Activated T-helper 2 cell treated with anti-CD3 and anti-CD28 coated beads, Interferon-gamma antibody, Interleukin-2, Interleukin-4, amounts not matched to agents 10 μg/mL and 5 μg/mL and 100 μg/mL, durations not matched to agents 14 hours and 24 hours and 36 hours (primary cell): ENCODE measurements at places on chromosomes 6 and 20.

- DNase-seq: no peak
Observed at GRCh38 chr6:148874698-148875293, 128.0 kb downstream of the UST start.

GRCh38 chr6:165571068-165571682 lies 91.9 kb downstream of the PDE10A start:
- no peak for DNase-seq

GRCh38 chr6:125598422-125598821 lies 151.0 kb upstream of the HEY2 start:
- no peak for DNase-seq

GRCh38 chr6:104858642-104859041 lies 1.1 kb downstream of the HACE1 start:
- DNase-seq: no peak

DNA sequence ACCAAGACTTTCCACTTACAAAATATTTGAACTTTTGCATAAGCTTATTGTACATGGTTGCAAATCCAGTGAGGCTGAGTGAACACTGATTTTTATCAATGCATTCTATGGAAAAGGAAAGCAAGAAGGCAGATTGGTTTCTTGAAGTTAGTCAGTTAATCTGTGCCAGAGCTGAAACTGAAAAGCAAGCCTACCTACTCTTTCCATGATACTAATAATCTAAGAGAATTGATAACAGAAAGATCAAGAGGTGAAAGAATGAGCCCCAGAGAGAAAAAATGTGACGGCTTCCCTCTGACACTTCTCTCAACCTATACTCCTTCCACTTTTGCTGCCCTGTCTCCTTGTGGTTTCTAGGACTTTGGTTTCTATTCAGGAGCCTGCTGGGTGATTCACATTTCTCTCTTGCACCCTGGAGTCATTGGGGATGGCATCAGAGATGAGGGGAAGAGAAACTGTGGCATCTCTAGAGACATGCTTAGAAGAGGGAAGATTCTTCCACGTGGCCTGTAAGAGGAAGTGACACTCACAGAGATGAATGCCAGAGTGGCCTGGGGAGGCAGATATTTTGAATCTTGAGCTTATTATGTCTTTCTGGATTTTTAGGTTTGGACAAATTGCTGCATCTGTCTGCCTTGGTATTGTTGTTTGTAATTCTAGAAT lies 158.6 kb upstream of the RIMS1 start:
- no peak for DNase-seq
